Activated T-cell treated with anti-CD3 and anti-CD28 coated beads for 1 hour (primary cell): ENCODE measurements at places on chromosomes 4 and X.

DNA sequence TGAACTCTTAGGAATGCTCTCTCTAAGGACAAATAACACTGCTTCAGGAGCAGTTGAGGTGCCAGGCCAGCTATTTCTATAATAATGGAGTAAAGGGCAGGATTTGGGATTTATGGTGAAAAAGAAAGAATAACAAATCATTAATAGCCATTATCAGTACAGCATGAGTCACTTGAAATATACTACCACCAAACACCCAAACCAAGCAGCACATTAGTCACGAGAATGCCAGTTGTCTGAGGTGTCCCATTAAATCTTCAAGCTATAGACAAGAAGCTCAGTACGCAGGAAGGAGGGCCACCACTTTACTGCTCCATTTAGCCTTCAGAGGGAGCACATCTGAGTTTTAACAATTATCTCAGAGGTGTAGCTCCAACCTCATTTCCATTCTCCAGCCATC lies 106.8 kb upstream of the MAGEA10 start:
- DNase-seq, result no peak

GRCh38 chr4:128468123-128468989 lies 180.7 kb upstream of the PGRMC2 start:
- DNase-seq, result no peak

GRCh38 chr4:66330125-66330524 lies 659.8 kb upstream of the EPHA5 start:
- DNase-seq, result no peak

DNA sequence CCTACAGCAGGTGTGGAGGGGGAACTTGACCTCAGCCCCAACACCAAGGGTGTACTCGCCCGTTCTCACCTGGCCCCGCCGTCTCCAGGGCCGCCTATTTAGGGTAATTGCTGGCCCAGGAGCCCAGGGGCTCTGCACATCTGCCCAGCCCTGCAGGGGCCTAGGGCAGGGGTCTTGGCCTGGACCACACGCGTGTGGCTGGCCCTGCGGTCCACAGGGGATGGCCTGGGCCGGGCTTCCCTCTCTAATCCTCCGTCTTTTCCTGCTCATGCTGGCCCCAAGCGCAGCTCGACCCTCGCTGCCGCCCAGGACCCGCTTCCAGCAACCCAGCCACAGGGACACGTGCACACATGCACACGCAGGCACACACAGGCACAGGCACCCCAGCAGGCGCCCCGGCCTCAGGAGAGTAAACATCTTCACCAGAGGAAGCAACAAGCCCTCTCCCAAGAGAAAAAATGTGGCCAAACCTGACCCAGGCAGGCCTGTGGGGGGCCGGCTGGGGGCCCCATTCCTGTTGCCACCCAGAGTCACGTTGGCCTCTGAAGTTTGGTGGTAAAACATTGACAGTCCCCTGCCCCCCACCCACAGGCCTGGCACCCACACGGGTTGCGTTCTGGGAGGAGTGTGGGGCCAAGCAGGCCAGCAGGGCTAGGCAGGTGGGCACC lies 24.6 kb upstream of the FGFR3 start:
- no peak for DNase-seq

GRCh38 chr4:99610605-99611175 lies 36.1 kb downstream of the MTTP start:
- DNase-seq, result no peak
